Eye (tissue), 1 donor: ENCODE measurements at places on chromosomes 13 and 19.

GRCh38 chr19:5139583-5140325 is 170.8 kb downstream of the KDM4B start:
- no peak for DNase-seq

DNA sequence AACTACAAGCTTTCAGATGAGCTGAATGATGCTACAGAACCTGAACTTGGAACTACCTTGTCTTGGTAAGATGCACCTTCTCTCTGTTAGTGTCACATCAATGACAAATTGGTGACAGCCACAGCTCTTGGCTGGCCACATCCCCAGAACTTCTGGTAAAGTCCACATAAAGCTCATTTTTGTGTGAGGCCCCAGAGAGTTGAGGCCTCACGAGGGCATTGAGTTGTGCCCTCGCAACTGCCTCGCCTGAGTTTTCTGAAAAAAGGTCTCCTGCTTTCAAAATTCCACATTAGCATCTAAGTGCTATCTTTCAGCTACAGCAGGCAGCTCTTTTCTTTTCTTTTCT is 42.6 kb downstream of the MRPL57 start:
- no peak for DNase-seq

GRCh38 chr13:47859165-47859564 is 141.9 kb downstream of the SUCLA2 start:
- no peak for DNase-seq

DNA sequence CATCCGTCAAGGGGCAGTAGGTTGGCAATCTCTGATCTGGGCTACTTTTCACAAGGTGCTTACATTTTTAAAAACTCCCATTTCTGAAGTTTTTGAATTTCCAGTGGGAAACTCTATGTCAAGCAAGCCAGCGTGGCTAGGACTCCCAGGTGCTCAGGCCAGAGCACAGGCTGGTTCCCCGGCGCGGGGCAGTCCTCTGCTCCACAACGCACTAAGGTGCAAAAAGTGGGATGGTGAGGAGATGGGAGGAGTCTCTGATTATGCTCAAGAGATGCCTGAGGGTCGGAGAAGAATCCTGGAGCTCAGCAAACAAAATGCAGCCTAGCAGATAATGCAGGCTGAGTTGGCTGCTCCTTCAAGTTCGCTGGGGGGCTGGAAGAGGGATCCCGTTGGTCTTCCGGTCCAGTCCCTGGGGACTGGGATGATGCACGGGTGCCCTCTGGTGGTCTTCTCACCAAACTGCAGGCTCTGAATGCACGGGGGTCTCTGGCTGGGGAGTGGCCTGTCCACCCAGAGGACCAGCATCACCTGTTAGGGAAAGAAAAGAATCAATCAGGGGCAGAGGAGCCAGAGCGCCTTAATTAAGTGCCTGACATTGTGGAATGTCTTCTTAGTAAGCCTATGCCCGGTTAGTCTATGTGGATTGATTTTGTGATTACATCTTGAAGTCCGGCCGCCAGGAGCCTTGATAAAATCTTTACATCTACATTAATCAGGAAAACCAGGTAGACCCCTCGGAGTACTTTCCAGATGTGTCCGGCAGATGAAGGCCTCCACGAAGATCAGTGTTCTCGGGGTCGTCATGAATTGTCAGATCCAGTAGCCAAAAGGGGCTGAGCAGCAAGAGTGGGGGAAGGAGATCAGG is 244.4 kb upstream of the MAB21L1 start:
- peak; percentile 94 for DNase-seq

- DNase-seq = no peak
These were observed 12.9 kb downstream of the FRY start for GRCh38 chr13:32044446-32044845.
